ENCODE measurements at places on chromosomes 16 and 17.

GRCh38 chr16:84362471-84362941 lies 5.8 kb upstream of the ATP2C2 start:
- no peak for DNase-seq

GRCh38 chr16:67022531-67023214 lies 6.3 kb upstream of the CBFB start:
- DNase-seq = no peak

GRCh38 chr17:17239832-17240231 lies 2.9 kb upstream of the FLCN start:
- DNase-seq = no peak

GRCh38 chr16:72021043-72021442 lies 12.5 kb downstream of the DHODH start:
- no peak for DNase-seq

GRCh38 chr17:4506892-4507291 lies 8.2 kb downstream of the SPNS2 start:
- DNase-seq = no peak

DNA sequence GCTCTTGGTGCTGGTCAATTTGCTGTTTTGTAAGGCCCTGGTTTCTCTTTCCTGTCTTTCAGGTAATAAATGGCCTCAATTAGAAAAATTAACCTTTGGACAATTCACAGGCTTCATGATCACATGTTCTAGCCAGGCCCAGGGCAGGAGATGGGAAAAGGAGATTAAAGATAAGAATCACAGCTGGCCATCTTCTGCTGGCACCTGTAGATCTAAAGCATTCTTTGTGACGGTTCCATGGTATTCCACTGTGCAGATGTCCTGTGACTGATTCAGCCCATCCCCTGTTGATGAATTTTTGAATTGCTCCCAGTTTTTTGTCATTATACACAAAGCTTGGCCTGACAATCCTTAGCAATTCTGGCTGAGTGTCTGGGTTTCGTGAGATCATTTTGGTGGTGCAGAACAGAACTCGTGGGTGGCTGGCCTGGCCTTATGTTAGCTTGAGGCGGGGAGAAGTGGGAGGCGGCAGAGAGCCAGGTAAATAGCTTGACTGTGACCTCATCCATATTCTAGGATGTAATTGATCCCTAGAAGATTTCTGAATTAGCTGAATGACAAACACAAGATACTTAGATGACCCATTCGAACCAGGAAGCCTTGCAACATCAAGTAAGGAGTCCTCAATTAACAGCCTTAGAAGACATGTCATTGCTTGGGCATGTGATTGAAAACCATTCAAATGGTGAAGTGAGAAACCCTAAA lies 14.1 kb downstream of the TMC5 start:
- DNase-seq = no peak

DNA sequence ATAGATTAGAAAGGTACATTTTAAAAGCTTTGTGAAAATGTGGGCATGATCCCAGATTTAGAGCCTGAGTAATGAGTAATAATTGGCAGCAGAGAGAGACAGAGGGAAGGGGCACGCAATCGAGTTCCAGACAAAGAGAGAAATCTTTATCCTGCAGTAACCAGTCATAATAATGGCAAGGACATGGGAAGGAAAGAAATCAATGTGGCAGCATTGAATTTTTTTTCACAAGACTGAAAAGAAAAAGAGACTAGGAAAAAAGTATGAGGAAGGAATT lies 790.8 kb upstream of the SOX9 start:
- no peak for DNase-seq

- DNase-seq = no peak
Measured at GRCh38 chr17:69468207-69468606, 53.7 kb downstream of the MAP2K6 start.

GRCh38 chr16:30910427-30911029 lies 12.8 kb upstream of the FBXL19 start:
- DNase-seq = no peak

DNA sequence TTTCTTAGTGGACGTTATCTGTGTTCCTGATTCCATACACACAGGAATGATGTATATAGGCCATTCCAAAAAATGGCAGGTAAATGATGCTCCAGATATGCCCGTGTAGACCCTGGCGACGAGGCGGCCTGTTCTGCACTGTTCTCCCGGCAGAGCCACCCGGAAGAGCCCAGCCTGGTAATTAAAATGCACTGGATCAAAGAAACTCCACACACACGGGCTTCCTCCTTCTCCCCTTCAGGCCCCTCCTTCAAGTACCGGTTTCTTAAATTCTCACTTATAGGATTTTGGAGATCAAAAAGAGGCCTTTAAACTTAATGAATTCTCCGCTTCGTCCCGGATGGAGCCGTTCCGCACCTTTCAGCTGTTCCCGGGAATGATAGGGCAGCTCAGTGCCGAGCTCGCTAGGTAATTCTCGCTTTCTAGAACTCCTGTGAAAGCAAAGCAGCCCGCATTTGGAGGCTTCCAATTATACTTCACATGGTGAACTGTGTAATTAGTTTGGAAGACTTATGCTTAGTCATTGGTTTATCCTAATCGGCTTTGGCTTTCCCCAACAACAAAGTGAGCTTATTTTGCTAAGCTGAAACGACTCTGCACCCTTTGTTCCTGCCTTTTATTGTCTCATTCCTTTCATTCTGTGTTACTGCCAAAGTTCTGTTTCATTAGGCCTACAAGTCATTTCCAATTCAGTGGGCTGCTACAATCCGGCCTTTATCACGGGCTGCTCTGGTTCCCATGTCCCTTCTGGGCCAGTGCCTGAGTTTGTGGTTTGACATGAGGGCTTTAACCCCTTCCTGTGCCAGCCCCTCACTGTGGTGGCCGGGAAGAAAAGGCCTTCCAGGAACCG lies 150.0 kb downstream of the MSI2 start:
- DNase-seq = no peak

- DNase-seq = no peak
Measured at GRCh38 chr17:20033415-20033814, 24.3 kb downstream of the SPECC1 start.

- no peak for DNase-seq
Measured at GRCh38 chr16:10992112-10992511, 47.7 kb downstream of the CLEC16A start.

DNA sequence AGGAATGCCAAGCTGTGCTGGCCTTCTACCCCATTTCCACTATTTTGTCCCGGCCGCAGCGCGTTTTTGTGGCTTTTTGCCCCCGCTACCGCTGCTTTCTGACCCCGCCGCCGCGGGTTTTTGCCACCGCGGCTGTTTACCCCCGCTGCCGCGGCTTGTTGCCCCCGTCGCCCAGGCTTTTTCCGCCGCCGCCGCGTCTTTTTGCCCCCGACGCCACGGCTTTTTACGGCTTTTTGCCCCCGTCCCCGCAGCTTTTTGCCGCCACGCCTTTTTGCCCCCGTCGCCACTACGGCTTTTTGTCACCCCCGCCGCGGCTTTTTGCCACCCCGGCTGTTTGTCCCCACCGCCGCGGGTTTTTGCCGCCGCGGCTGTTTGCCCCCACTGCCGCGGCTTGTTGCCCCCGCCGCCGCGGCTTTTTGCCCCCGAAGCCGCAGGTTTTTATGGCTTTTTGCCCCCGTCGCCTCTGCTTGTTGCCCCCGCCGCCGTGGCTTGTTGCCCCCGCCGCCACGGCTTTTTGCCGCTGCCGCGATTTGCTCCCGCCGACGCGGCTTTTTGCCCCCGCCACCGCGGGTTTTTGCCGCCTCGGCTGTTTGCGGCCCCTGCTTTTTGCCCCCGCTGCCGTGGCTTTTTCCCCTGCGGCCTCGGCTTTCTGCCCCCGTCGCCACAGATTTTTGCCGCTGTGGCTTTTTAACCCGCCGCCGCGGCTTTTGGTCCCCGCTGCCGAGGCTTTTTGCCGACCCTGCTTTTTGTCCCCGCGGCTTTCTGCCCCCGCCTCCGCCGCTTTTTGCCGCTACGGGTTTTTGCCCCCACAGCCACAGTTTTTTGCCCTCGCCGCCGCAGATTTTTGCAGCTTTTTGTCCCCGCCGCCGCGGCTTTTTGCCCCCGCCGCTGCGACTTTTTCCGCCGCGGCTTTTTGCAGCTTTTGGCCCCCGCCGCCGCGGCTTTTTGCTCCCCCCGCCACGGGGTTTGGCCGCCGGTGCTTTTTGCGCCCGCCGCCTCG lies 520.4 kb upstream of the WSB1 start:
- DNase-seq = no peak

GRCh38 chr17:10698096-10698818 lies 863 bp downstream of the ADPRM start:
- no peak for DNase-seq

DNA sequence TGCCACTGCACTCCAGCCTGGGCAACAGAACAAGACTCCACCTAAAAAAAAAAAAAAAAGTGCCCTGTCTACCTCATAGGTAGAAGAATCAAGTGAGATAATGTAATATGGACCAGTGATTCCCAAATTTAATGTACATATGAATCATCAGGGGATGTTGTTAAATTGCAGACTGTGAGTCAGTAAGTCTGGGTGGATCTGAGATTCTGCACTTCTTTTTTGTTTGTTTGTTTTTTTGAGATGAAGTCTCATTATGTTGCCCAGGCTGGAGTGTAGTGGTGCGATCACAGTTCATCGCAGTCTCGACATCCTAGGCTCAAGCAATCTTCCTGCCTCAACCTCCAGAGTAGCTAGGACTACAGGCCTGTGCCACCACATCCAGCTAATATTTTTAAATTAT lies 31.6 kb downstream of the HOXB1 start:
- no peak for DNase-seq

- DNase-seq = no peak
Measured at GRCh38 chr17:51731941-51732722, 426.4 kb downstream of the CA10 start.

DNA sequence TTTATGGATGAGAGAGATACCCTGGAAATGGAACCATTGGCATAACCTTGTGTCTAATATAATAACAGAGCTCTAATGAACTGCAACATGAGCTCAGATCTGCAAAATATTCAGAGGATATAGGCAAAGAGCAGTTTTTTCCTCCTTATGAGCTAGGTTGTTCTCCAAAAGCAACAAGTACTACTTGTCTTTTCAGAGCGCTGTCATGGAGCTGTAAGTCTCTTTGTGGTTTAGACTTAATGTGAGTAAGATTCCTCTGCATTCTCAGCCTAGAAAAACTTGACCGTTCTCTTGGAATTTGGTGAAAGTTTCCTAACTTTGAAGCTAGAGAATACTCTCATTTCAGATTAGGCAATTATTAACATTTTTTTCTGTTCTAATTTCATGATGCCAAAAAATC lies 85.2 kb downstream of the FTO start:
- DNase-seq = no peak

GRCh38 chr16:15949210-15950160 lies at the start of gene ABCC1:
Gene ABCC1 (plus strand): TSS chr16:15949616. CDS start chr16:15949752, 136 bp downstream.
- DNase-seq = peak; percentile 46

GRCh38 chr16:78100112-78100467 lies 636 bp downstream of the WWOX start:
- DNase-seq = no peak

DNA sequence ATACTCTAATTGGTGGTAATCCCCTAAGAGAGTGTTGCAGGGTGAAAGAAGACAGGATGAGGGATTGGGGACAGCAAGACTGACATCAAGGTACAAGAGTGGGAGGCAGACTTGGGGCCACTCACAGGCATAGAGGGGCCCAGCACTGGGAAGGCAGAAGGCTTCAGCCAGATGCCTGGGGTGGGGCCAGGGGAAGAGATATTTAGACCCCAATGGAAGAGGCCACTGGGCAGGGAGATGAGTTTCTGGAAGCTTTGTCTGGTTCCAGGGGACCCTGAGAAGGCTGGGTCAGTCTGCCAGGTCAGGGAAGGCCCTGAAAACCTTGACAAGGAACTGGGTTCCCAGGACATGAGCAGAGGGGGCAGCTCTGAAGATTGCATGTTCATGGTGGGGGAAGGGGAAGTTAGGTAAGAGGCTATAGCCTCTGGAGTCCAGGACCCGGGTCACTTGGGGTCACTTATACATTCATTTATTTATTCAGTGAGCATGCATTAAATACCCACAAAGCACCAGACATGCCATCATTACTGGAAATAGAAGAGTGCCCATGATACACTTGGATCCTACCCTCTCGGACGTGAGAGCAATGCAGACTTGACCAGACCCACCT lies 92.9 kb downstream of the TMEM132E start:
- no peak for DNase-seq

GRCh38 chr17:64173646-64174045 lies 43.7 kb upstream of the ERN1 start:
- no peak for DNase-seq

DNA sequence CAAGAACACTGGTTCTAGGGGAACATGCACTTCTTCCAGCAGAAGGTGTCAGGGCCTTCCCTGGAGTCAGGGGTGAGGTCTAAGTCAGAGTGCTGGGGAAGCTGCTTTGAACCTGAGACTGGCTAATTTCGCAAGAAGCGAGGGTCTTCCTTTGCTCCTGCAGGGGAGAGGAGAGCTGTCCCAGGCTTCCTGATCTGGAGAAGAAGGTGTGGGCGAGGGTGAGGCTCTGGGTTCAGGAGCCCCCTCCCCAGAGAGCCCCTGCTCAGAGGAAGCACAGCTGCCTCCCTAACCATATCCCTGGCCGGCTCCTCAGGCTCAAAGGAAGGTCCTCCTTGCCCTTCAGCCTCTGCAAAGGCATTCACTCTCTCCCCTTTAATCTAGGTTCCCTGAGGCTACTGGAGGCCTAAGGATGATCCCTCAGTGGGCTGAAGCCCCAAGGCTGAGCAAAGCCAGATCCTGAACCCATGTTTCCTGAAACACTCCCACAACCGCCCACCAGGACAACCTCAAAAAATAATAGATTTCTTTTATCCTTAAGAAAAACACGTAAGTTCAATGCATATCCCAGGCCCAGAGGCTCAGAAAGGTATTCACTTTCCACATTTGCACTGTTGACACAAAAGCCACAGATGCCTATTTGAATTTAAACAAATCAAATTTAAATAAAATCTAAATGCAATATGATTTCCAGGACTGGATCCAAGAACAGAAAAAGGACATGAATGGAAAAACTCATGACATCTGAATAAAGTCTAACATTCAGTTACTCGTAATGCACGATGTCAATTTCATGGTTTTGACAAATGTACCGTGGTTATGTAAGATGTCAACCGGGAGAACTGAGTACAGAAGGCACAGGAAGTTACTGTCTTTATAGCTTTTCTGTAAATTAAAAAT lies 71.5 kb upstream of the RCVRN start:
- DNase-seq = no peak

- DNase-seq = peak; percentile 43
Measured at GRCh38 chr16:85800321-85800669, 800 bp downstream of the COX4I1 start.

- no peak for DNase-seq
Measured at GRCh38 chr16:73028721-73029361, 19.1 kb downstream of the ZFHX3 start.

- DNase-seq = no peak
Measured at GRCh38 chr17:46851029-46851741, at the start of gene WNT9B. Gene WNT9B (plus strand): TSS chr17:46851583. CDS start chr17:46851639, 56 bp downstream.

DNA sequence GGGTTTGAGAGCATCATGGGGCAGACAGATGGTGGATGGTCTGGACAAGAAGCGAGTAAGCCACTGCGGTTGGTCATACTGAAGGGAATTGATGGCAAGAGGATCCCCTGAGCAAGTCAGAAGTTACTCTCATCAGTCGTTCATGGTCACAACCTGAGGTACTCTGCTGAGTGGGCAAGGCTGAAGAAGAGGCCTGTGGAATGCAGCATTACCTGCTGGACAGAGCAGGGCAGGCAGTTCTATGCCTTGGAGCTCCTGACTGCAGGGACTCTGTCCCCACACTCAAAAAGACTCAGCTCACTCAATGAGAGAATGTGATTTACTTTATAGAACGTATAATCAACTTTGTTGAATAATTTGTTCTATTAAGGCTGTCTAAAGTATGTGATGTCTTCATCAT lies 28.3 kb downstream of the ALDH3A2 start:
- DNase-seq = no peak

- no peak for DNase-seq
Measured at GRCh38 chr16:84839054-84839453, 19.3 kb downstream of the CRISPLD2 start.

Measured in activated CD4-positive, alpha-beta T cell treated with anti-CD3 and anti-CD28 coated beads, Interleukin-2, amount 50 U/mL, for 1 hour (primary cell).